ENCODE measurements at places on chromosomes 11 and 22.

DNA sequence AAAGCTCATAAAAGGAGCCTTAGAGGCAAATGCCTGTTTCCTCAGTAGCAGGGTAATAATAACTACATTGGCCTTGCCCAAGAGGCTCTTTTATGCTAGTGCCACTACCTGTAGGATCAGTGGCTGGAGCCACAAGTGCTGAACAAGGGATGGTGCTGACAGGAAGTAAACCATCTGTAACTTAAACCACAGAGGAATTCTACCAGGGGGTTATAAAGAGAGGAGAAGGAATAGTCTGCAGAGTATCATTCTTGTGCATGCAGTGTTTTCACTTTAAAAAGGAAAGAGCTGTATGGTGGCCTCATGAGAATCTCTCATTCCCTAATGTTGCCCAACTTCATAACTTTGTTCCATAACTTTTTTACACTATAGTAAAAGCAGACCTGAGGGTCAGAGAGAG, 168.1 kb downstream of the DBX1 start:
- DNase-seq, result no peak

DNA sequence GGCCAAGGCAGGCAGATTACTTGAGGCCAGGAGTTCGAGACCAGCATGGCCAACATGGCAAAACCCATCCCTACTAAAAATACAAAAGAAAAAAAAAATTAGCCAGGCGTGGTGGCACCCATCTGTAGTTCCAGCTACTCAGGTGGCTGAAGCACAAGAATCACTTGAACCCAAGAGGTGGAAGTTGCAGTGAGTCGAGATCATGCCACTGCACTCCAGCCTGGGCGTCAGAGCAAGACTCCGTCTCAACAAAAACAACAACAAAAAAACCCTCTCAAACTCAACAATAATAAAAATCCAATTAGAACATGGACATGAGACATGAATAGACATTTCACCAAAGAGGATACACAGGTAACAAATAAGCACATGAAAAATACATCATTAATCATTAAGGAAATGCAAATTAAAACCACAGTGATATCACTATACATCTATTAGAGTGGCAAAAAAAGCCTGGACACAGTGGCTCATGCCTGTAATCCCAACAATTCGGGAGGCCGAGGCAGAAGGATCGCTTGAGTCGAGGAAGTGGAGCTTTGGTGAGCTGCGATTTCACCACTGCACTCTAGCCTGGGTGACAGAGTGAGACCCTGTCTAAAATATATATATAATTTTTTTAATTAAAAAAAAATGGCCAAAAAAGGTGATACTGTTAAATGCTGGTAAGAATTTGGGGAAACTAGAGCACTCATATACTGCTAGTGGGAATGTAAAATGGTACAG, 12.7 kb upstream of the SEPTIN5 start:
- no peak for DNase-seq

DNA sequence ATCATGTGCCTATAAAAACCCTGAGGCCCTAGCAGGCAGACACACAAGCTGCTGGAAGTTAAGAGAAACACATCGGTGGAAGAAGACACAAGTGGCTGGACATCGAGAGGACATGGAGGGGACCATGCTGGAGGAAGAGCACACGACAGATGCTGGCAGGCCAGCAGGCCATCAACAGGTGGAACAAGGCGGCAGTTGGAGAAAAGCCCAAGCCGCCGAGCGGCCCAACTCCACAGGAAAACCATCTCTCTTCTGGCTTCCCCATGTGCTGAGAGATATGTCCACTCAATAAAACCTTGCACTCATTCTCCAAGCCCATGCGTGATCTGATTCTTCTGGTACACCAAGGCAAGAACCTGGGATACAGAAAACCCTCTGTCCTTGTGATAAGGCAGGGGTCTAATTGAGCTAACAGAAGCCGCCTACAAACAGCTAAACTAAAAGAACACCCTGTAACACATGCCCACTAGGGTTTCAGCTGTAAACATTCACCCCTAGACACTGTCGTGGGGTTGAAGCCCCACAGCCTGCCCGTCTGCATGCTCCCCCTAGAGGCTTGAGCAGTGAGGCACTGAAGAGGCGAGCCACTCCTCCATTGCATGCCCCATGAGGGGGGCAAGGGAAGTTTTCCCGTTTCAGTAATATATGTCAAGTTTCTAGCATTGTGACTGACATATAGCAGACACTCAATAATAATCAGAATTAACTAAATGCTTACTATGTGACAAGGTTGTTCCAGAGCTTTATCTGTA, 39.0 kb upstream of the MMP20 start:
- no peak for DNase-seq

DNA sequence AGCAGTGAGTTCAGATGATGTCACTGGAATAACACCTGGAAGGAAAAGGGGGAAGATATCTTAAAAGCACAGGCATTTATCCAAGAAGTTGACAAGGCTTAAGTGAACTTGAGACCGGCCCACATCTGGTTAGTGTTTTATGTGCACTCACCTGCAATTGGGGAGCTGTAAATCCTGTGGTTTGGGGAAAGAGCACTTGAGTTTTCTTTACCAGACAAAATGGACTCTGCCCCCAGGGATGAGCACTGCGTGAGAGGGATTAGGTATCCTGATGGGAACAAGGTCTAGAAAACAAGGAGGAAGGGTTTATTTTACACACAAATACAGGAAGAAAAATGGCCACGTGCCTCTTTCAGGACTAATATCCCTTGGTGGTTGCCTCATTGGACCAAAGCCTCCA, 15.2 kb downstream of the E2F8 start:
- no peak for DNase-seq

GRCh38 chr11:103798026-103798425, 238.4 kb upstream of the DDI1 start:
- no peak for DNase-seq

DNA sequence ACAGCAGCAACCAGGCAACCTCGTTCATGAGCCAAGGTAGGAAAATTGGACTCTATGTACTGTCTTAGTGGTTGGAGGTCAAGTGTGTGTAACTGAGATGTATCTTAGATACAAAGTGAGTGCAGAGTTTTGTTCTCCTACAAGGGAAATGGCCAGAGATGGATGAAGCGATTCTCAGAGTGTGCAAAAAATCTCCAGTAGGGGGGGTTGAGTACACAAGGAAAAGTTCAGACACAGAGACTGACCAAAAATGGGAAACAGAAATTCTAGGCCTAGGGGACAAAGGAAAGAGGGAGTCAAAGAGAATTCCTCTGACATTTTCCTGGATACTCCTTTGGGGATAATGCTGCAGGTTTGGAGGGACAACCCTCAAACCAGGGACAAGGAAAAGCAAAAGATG, 38.2 kb upstream of the OR5AK2 start:
- DNase-seq, result no peak

DNA sequence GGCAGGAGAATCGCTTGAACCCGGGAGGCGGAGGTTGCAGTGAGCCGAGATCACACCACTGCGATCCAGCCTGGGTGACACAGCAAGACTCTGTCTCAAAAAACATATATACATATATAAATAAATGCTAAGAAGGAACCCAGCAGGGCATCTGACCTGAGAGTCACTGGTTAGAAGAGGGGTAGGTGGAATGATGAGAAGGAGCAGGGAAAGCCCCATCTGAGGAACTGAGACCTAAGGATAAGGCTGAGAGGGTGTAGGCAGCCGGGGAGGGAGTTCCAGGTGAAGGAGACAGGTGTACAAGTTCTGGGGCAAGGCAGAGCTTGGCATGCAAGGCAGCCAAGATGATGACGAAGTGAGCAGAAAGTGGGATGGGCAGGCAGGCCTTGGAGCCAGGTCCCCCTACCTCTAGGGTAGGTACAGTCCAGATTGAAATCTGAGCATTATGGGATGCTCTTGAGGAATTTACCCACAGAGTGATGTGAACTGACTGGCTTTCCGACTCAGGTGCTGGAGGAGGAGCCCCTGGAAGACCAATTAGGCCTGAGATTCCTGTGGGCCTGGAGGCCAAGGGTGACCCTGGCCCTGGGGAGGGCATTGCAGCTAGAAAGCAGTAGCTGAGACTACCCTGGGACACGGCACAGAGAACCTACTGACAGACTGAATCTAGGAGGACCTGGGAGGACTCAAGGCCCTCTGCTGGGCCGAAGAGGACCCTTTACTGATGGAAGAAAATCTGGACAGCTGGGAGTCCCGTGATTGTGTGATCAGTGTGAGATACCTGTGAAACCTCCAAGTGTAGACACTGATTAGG, 22.8 kb downstream of the KLHL22 start:
- no peak for DNase-seq

DNA sequence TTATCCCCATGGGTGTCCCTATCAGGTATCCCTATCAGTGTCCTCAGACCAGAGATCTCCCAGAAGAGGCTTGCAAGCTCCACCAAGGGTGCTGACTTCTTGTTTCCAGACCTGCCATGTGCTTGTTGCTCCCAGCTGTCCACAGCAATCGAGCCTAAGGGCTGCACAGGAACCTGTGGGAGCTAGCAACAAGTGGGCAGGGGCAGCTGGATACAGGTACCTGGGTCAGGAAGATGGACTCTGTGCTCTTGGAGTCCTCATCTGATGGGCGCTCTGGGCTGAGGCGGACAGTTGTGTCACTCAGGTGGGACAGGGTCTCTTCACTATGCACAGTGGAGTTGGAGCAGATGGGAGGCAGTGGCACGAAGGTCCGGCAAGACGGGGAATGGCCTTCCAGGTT, 99.2 kb downstream of the RNF169 start:
- no peak for DNase-seq

GRCh38 chr11:82823647-82824619, 76.3 kb downstream of the PRCP start:
- DNase-seq, result no peak

DNA sequence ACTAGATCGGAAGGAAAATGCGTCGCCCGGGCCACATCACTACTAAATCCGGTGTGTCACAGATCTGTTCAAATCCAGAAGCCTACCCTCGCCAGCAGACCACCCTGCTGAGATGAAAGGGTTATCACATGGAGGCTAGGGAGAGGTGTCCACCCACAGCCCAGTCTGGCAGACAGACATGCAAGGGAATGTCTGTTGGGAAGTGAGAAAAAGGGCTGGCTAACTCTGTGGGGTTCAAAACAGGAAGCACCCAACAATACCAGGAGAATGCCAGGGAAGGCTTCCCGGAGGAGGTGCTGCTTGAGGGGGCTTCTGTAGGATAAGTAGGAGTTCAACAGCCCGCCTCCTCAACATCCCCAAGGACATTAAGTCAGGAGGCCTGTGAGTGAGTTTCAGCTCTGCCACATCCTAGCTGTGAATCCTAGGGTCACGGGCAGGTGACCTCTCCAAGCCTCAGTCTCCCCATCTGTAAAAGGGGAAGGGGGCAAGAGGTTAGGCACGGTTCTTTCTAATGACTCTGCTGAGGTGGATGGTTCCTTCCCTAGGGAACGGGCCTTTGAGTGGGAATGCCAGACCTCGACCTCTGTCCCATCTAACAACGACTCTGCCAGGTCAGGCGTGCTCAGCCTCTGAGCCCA, 1.1 kb downstream of the TPST2 start:
- no peak for DNase-seq

GRCh38 chr11:44016546-44017442, 31.0 kb upstream of the ACCSL start:
- DNase-seq, result no peak

- no peak for DNase-seq
Measured at GRCh38 chr11:111635706-111636045, 33.4 kb downstream of the SIK2 start.
